ENCODE measurements at places on chromosomes 11 and 22. TPM values are rescaled to one million over a fixed set of nuclear protein-coding genes. Genes with fewer than 3 reads are reported as not detected.

PRR5L gene
- total RNA-seq: 23.4 TPM

SYCE3 gene
- 0.62 TPM for total RNA-seq

OR8G5 gene
- total RNA-seq: not detected

SLCO2B1 gene
- total RNA-seq: not detected

- H3K4me3 ChIP-seq: no peak overlapping the region
- no peak overlapping the region for H3K27ac ChIP-seq
- peaks cover 17% of the 10 kb centered on the region for H3K4me1 ChIP-seq
Measured at GRCh38 chr11:45773786-45774655, 30.9 kb upstream of the SLC35C1 start.

DNA sequence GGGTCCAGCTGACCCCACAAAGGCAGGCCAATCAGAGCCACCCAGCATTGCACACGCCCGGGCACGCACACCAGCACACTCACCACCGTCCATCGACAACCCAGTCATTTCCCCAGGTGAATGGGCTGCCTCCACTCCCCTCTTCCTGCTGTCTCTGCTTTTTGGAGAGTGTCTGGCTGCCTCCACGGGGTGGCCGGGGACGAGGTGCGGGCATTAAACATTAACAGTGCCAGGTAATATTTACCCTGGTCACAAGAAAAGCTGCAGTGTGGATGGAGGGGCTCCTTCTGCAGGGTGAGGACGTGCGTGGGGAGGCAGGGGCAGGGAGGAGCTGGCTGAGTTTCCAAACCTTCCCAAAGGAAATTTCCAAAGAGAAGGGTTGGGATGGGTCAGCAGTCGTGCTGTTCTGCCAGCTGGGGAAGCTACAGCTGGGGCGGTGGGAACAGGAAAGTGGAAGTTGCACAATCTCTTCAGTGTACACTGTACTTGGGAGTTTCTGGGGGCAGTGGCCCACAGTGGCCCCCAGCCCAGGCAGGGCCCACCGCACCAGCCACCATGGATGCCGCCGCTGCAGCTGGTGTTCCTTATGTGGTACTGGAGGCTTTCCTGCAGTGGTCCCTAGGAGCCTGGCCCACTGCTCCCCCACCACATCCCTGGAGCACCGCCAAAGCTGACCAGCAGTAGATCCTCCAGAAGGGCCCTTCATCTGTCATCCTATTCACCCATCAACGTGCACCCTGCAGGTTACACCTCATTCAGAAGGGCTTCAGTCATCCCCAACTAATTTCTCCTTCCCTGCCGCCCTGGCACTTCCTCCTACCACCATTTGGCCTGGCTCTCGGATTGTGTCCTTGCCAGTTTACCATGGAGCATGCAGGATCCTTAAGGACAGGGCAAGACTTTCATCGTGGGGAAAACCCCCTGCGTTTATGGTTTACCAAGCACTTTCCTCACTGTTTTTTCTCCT is at the start of gene FXYD2:
TSS of gene FXYD2 (minus strand) at position 174 of the 967 bp plus-strand sequence. CDS start at position 108, 66 bp downstream.
- peaks cover 30% of the 10 kb centered on the region for H3K4me1 ChIP-seq
- DNase-seq: no peak
- no peak within 1 kb of the TSS for H3K4me3 ChIP-seq
- H3K36me3 ChIP-seq: no peaks in the 10 kb centered on the region
- H3K27me3 ChIP-seq: no peaks in the 10 kb centered on the region

GRCh38 chr22:29022101-29022817 is 39.4 kb downstream of the C22orf31 start:
- no peak for DNase-seq
- H3K36me3 ChIP-seq: no peaks in the 10 kb centered on the region
- H3K27ac ChIP-seq: no peak overlapping the region
- no peak overlapping the region for H3K4me3 ChIP-seq
- H3K4me1 ChIP-seq: no peaks in the 10 kb centered on the region

DNA sequence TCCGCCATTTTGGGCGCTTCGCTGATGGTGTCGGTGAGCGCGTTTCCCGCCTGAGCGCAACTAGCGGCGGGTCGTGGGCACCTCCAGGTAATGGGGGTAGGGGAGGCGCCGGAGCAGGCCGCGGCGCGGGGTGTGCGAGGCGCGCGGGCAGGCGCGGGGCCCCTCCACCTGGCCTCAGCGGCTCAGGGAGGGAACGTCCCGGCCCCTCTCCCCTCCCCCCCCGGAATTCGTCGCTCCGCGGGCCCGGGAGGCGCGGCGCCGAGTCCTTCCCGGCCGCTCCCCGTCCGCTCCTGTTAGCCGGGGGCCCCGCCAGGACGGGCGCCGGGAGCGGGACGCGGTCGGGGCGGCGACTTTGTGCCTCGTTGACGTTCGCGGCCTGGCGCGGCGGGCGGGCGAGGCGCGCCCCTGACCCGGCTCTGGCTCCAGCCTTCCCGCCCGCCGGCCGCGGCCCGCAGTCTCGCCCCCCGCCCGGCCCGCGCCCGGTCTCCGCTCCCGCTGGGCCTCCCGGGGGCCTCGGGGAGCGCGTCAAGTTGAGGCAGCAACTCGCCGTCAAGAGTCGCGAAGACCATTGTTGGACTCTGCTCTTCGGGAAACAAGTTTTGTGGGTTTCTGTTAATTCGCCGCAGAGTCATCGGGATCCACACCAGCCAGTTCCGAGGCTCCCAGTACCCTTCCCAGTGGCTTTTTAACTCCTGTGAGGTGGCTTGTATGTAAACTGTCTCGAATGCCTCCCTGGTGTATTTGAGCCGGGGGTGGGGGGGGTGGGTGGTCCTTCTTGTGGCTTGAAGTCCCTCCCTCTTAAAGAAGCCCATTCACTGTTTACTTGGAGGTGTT is at the start of gene PPP6R3:
TSS of gene PPP6R3 (plus strand) at position 12 of the 834 bp plus-strand sequence. CDS start 76,913 bp downstream, outside the sequence.
- H3K27ac ChIP-seq: peak within 1 kb of the TSS; percentile 89
- H3K36me3 ChIP-seq: peaks cover 24% of the 10 kb centered on the region
- peaks cover 32% of the 10 kb centered on the region for H3K4me1 ChIP-seq
- peak within 1 kb of the TSS; percentile 88 for H3K4me3 ChIP-seq
- no peaks in the 10 kb centered on the region for H3K27me3 ChIP-seq

DNA sequence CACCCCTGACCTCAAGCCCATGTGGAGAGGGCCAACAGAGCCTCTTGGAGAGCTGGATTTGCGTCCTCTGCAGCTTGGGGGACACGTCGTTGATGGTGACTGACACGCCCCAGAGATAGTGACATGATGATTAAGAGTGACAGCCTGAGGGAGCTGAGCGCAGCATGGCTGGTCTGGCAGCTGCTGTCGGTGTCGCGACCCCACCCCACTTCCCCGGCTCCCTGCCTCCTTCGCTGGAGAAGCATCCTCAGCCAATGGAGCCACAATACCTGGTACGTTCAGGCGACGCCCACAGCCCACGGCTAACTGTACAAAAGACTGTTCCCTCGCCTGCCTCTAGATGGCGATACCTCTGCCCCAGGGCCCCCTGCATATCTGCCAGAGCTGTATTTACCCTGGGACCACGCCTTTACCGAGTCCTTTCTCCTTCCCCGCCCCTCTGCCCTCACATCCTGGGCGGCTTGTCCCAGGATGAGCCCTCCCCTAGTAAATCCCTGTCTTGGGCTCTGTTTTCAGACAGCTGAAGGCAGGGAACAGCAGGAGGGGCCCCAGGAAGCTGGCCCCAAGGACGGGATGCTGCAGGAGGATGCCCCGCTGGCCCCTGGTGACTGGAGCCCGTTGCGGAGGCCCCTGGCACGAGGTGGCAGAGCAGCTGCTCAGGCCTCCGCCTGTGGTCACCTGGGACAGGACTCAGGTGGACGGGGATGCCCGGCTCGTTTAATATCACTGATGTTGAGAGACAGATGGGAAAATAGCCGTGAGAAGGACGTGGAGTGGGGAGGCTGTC is 90.6 kb downstream of the RPS6KA4 start:
- peaks cover 21% of the 10 kb centered on the region for H3K27me3 ChIP-seq
- H3K36me3 ChIP-seq: no peaks in the 10 kb centered on the region
- H3K27ac ChIP-seq: no peak overlapping the region

DNA sequence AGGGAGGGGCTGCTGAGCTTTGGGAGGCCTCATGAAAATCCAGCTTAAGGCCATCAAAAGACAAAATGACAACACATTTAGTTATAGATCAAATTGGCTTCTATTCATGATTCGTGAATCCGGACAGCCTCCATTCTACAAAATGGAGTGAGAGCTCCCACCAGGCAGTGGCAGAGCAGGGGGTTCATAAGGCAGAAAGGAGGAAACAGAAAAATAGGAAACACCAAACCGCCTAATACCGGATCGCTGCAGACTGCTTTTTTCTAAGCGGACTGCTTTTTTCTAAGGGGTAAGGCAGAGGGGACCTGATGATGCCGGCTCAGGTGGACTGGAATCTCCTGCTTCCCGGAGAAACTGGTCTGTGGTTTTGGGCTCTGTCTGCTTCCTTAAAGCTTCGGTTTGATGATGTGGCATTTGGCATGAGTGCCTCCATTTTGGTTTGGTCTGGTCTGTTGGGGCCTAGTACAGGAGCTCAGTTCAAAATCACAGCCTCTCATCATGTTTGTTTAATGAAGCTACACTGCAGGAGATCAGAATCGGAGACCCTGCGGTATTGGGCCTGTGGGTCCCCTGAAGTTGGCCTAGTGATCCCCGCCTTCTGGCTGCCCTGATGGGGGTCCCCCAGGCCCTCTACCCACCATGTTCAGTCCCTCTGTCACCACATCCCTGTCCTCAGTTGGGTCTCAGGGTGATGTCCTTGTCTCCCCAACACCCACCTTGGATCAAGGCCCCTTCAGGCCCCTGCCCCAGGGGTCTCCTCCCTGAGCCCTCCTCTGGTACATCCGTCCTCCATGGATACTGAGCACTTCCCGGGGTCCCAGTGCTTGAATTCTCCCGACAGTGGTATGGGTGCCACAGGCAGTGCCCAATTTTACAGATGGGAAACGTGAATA is 1.2 kb downstream of the ALDH3B1 start:
- no peak overlapping the region for H3K27ac ChIP-seq
- H3K4me3 ChIP-seq: no peak overlapping the region
- DNase-seq: no peak
- no peaks in the 10 kb centered on the region for H3K36me3 ChIP-seq

GRCh38 chr11:26331911-26332571 is at the start of gene ANO3:
TSS of gene ANO3 (plus strand) at chr11:26332130. CDS start at chr11:26332276, 146 bp downstream.
- DNase-seq: peak; percentile 8
- no peaks in the 10 kb centered on the region for H3K4me1 ChIP-seq
- no peak within 1 kb of the TSS for H3K4me3 ChIP-seq
- H3K27ac ChIP-seq: no peak within 1 kb of the TSS
- H3K36me3 ChIP-seq: no peaks in the 10 kb centered on the region

DNA sequence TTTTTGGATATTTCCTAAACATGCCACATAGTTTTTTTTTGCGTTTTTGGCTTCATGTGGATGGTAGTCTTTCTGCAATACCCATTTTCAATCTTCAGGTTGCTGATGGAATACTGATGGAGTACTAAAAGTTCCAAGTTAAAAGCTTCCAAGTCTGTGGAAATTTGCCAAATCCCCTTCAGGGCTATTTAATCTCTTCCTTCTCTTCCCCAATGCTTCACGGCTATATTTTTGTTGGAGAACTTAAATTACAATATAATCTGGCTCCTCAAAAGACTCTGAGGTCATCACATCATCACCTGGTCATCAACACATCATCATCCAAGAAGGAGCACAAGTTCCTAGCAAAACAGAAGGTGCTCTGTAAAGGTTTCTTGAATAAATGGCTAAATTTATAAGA is 881.0 kb upstream of the TENM4 start:
- no peak overlapping the region for H3K27ac ChIP-seq
- no peak for DNase-seq
- H3K4me1 ChIP-seq: no peaks in the 10 kb centered on the region
- no peaks in the 10 kb centered on the region for H3K27me3 ChIP-seq

- no peaks in the 10 kb centered on the region for H3K4me1 ChIP-seq
- no peak overlapping the region for H3K27ac ChIP-seq
- H3K27me3 ChIP-seq: no peaks in the 10 kb centered on the region
- H3K4me3 ChIP-seq: no peak overlapping the region
Measured at GRCh38 chr22:43128928-43129424, 14.2 kb downstream of the MCAT start.

- no peak overlapping the region for H3K27ac ChIP-seq
- peaks cover 5% of the 10 kb centered on the region for H3K4me1 ChIP-seq
- H3K27me3 ChIP-seq: no peaks in the 10 kb centered on the region
- H3K36me3 ChIP-seq: no peaks in the 10 kb centered on the region
- DNase-seq: no peak
Measured at GRCh38 chr11:70019576-70020011, 58.5 kb upstream of the ANO1 start.

DNA sequence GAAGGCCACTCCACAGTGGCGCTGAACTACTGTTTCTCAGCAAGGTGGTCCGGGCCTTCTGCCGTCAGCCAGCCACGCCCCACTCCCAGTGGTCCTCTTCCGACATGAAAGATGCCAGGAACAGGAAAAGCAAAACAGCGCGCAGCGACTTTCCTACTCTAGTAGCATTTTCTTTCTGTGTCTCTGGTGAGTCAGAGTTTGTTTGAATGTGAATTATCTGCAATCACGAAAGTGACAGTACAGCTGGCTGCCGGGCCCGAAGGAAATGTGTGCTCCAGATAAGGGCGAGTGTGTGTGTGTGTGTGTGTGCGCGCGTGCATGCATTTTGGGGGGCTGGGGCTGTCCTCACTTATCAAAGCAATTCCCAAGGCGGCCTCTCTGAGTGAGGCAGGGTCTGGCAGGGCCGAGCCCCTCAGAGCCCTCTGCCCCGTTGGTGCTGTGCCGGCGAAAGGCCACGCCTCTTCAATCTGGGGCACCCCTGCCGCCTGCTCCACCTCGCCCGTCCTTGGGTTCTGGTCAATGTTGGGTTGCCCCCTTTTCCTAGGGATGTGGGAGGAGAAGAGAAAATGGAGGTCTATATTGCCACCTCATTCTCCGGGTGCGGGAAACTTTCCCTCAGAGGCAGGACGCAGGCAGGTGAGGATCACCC is 288.5 kb downstream of the KIRREL3 start:
- no peaks in the 10 kb centered on the region for H3K4me1 ChIP-seq
- H3K27ac ChIP-seq: no peak overlapping the region
- no peak for DNase-seq
- H3K36me3 ChIP-seq: no peaks in the 10 kb centered on the region
- no peak overlapping the region for H3K4me3 ChIP-seq

- no peaks in the 10 kb centered on the region for H3K4me1 ChIP-seq
- no peak for DNase-seq
- no peaks in the 10 kb centered on the region for H3K36me3 ChIP-seq
- no peak overlapping the region for H3K27ac ChIP-seq
Measured at GRCh38 chr22:49103314-49104059, 724.2 kb downstream of the BRD1 start.

DNA sequence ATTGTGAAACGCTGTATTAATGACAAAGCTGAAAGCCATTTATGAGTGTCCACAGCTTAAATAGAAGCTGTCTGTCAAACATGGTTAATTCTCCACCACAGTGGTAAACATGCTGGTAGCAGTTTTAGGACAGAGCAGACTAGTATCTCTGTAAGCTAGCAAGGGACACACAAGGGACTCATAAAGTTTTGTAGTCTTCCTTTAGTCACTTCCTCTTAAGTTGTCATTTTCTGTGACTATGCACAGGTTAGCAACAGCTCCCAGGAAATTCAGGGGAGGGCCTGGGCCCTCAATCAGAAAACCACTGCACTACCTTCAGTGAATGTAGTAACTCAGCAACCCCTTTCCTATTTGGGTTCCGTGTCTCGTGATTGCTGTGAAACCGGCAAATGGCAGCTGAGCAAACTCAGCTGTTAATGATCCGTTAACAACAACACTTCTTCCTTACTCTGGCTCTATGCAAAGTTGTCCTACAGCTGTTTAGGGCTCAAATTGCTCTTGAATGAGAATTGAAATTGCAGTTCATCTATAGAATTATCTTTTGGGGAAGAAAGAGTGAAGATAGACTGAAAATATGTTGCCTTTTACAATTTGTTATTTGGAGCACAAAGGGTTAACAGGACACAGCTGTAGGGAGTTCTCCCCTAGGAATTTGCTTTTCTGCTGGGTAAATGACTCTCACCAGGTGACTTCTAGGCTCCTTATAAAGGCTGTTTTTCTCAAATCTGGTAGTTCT is at the start of gene MMP26:
TSS of gene MMP26 (plus strand) at position 731 of the 736 bp plus-strand sequence.
- DNase-seq: no peak
- H3K36me3 ChIP-seq: no peaks in the 10 kb centered on the region
- no peak within 1 kb of the TSS for H3K27ac ChIP-seq
- peaks cover 9% of the 10 kb centered on the region for H3K4me1 ChIP-seq

Data from activated T-helper 2 cell treated with anti-CD3 and anti-CD28 coated beads, Interferon-gamma antibody, Interleukin-2, Interleukin-4, amounts not matched to agents 10 μg/mL and 5 μg/mL and 100 μg/mL, durations not matched to agents 14 hours and 24 hours and 36 hours (primary cell).